Type B pancreatic cell (in vitro differentiated cells): ENCODE measurements at places on chromosomes 3 and 15. TPM values are rescaled to one million over a fixed set of nuclear protein-coding genes. Genes with fewer than 3 reads are reported as not detected.

Gene CTDSPL
- 72.7 and 98.4 TPM in 2 replicates for total RNA-seq

Gene SNTN
- total RNA-seq = not detected in 2 replicates

Gene ADAMTSL3
- 1.9 and 2.4 TPM in 2 replicates for total RNA-seq

Gene SNX22
- total RNA-seq = 1.3 and 2.7 TPM in 2 replicates

Gene CILP
- 0.07 and 1.8 TPM in 2 replicates for total RNA-seq

Gene CLSTN2
- total RNA-seq = 12.9 and 15.5 TPM in 2 replicates

Gene HESX1
- 0.40 and 1.7 TPM in 2 replicates for total RNA-seq

Gene NEK11
- total RNA-seq = 5.7 and 13.8 TPM in 2 replicates

Gene RTP3
- not detected in 2 replicates for total RNA-seq

Gene SNRPN
- total RNA-seq = 91.8 and 106 TPM in 2 replicates
